ENCODE measurements at places on chromosomes 5 and 9. TPM values are rescaled to one million over a fixed set of nuclear protein-coding genes. Genes with fewer than 3 reads are reported as not detected.

The CCNI2 gene
- 0.05 TPM for total RNA-seq

- no peak for DNase-seq
Measured at GRCh38 chr5:171521679-171522078, 102.2 kb downstream of the FGF18 start.

GRCh38 chr5:147170603-147171002 lies 64.2 kb upstream of the STK32A start:
- no peak for DNase-seq

- DNase-seq, result no peak
Measured at GRCh38 chr5:124998520-124998919, 252.1 kb upstream of the ZNF608 start.

Data from liver (tissue), 10 donors.